Gastrocnemius medialis (tissue), 4 donors: ENCODE measurements at places on chromosomes 6 and 20. TPM values are rescaled to one million over a fixed set of nuclear protein-coding genes. Genes with fewer than 3 reads are reported as not detected.

The PHACTR1 gene
- total RNA-seq: 0.29 TPM

The IYD gene
- total RNA-seq: 0.10 TPM

The IP6K3 gene
- 287 TPM for total RNA-seq

The RSPO3 gene
- 4.8 TPM for total RNA-seq

The SOX18 gene
- total RNA-seq: 2.9 TPM

The PCED1A gene
- 9.3 TPM for total RNA-seq

The C6orf141 gene
- total RNA-seq: 1.5 TPM

GRCh38 chr6:132612449-132613108 is 11.5 kb downstream of the TAAR2 start:
- no peak for DNase-seq
- no peaks in the 10 kb centered on the region for H3K4me1 ChIP-seq
- H3K27ac ChIP-seq: no peak overlapping the region
- H3K27me3 ChIP-seq: no peaks in the 10 kb centered on the region
- no peak overlapping the region for H3K4me3 ChIP-seq
- H3K36me3 ChIP-seq: no peaks in the 10 kb centered on the region

DNA sequence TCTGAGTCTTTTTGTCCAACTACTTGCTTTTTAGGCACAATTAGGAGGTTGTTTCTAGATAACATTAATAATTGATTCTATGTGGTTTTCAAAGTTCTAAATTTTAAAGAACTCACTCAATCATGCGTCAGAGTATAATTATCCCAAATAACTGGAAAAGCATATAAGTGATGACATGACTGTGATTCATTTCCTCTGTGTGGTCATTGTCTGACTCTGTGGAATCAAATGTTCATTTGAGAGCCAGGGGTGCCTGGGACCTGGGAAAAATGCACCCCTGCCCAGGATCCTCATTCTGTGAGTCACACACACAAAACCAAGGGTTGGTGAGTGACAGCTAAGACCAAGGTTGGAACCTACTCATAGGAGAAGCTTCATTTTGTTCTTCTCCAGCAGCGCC is 127.1 kb upstream of the MLIP start:
- no peak for DNase-seq
- no peaks in the 10 kb centered on the region for H3K36me3 ChIP-seq
- peaks cover 34% of the 10 kb centered on the region for H3K4me1 ChIP-seq
- H3K27ac ChIP-seq: no peak overlapping the region
- H3K4me3 ChIP-seq: no peak overlapping the region
- H3K27me3 ChIP-seq: no peaks in the 10 kb centered on the region

DNA sequence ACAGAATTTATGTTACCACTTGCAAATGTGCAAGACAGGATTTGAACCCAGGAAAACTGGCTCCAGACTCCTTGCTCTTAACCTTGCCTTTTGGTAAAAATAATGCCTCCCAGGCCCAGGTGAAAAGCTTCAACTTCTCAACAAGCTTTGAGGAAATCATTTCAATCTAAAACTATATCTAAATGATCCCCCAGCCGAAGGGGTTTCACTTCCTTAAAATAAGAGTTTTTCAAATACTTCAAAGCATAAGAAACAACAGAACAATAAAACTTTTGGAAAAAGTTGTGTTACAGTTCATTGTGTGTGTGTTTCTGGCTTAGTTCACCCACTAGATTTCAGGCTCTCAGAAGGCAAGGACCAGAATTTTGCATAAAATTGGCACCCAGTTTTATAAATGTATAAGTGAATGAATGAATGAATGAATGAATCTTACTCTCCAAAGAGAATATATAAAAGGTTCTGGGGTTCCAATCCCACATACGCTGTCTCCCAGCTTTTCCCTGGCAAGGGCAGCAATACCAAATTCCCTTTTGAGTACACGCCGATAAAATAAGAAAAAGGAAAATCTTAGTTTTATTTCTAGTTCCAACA is 5.4 kb downstream of the OR2H2 start:
- H3K36me3 ChIP-seq: no peaks in the 10 kb centered on the region
- H3K27ac ChIP-seq: no peak overlapping the region
- DNase-seq: no peak
- no peak overlapping the region for H3K4me3 ChIP-seq
- no peaks in the 10 kb centered on the region for H3K4me1 ChIP-seq

DNA sequence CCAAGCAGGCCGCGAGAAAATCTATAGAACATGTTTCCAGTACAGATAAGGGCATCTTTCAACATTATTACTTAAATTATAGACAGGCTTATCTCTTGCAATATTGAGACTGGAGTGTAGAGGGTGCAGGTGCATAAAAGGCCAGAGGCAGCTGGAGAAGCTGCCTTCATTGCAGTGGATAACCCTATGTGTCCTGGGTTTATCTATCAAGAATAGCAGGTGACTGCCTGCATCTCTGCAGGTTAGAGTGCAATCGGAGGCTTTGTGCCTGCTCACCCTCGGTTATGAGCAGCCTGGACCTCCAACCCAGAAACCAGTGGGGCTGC is 28.7 kb upstream of the ECI2 start:
- H3K27ac ChIP-seq: no peak overlapping the region
- H3K36me3 ChIP-seq: no peaks in the 10 kb centered on the region
- no peak overlapping the region for H3K4me3 ChIP-seq
- H3K4me1 ChIP-seq: peaks cover 3% of the 10 kb centered on the region
- no peak for DNase-seq
- no peaks in the 10 kb centered on the region for H3K27me3 ChIP-seq

GRCh38 chr6:946546-946945 is 253.6 kb upstream of the EXOC2 start:
- no peak overlapping the region for H3K27ac ChIP-seq
- H3K4me3 ChIP-seq: no peak overlapping the region
- H3K4me1 ChIP-seq: no peaks in the 10 kb centered on the region
- no peaks in the 10 kb centered on the region for H3K36me3 ChIP-seq
- DNase-seq: no peak
- no peaks in the 10 kb centered on the region for H3K27me3 ChIP-seq

DNA sequence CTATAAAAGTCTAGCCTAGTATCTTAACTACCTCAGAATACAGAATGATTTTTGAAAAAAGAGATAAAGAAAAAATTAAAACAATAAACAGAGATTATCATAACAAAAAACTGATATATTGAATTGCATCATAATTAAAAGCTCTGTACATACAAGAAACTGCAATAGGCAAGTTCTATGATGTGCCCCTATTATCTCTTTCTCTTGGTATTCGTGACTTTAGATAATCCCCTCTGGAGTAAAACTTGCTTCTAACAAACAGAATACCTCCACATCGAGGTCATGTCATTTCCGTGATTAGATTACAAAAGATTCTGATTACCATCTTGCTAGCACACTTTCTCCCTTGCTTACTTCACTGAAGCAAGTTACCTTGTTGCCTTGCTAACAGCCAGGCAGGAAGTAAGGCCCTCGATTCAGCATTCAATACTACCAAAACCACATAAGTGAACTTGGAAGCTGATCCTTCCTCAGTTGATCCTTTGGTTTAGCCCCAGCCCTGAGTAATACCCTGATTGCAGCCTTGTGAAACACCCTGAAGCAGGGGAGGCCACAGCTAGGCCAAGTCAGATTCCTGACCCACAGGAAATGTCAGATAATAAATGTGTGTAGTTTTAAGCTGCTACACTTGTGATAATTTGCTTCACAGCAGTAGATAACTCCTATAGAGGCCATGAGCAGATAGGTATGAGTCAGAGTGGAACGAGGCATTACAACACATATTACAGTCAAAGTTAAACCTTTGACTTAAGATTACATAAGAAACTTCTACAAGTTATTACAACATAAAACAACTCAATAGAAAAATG is 53.7 kb upstream of the TMX4 start:
- H3K36me3 ChIP-seq: no peaks in the 10 kb centered on the region
- H3K27ac ChIP-seq: no peak overlapping the region
- H3K4me1 ChIP-seq: no peaks in the 10 kb centered on the region

DNA sequence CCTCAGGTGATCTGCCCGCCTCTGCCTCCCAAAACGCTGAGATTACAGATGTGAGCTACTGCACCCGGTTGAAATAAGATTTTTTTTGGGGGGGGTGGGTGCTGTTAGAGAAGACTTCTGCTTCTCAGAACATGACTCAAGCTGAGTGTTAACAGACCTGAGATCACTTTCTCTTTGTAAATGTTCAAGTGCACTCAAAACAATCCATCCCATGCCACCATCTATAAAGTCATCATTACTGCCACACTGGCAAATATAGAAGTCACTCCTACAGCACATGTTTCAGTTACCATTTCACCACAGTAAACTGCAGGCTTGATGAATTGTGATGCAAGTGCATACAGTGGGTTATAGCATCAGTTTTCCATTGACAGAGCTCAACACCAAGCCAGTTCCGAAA is 9.0 kb downstream of the VPS16 start:
- no peak overlapping the region for H3K27ac ChIP-seq
- no peak for DNase-seq
- no peaks in the 10 kb centered on the region for H3K27me3 ChIP-seq
- H3K4me1 ChIP-seq: peaks cover 5% of the 10 kb centered on the region
- no peak overlapping the region for H3K4me3 ChIP-seq

- H3K4me1 ChIP-seq: no peaks in the 10 kb centered on the region
- no peaks in the 10 kb centered on the region for H3K36me3 ChIP-seq
- H3K4me3 ChIP-seq: no peak overlapping the region
Measured at GRCh38 chr6:71908162-71908765, 21.9 kb downstream of the RIMS1 start.

DNA sequence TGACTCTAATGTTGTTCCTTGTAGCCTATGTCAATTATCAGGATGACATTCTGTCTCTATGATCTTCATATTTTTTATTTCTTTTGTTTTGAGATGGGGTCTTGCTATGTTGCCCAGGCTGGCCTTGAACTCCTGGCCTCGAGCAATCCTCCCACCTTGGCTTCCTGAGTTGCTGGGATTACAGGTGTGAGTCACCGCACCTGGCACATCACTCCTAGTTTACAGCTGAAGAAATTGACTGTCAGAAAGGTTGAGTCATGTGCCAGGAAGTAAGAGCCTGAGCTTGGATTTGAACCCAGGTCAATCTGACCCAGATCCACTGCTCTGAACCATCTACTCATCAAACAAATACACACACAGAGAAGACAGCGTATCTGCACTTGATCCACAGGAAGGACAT is 14.4 kb downstream of the PPP1R3G start:
- H3K36me3 ChIP-seq: no peaks in the 10 kb centered on the region
- H3K27ac ChIP-seq: no peak overlapping the region
- H3K4me1 ChIP-seq: no peaks in the 10 kb centered on the region
- H3K27me3 ChIP-seq: no peaks in the 10 kb centered on the region
- no peak overlapping the region for H3K4me3 ChIP-seq

- H3K27ac ChIP-seq: peak overlapping the region; percentile 85
- no peaks in the 10 kb centered on the region for H3K36me3 ChIP-seq
- peak overlapping the region; percentile 10 for H3K4me3 ChIP-seq
- DNase-seq: peak; percentile 63
Measured at GRCh38 chr6:133131621-133132465, 109.3 kb upstream of the EYA4 start.

DNA sequence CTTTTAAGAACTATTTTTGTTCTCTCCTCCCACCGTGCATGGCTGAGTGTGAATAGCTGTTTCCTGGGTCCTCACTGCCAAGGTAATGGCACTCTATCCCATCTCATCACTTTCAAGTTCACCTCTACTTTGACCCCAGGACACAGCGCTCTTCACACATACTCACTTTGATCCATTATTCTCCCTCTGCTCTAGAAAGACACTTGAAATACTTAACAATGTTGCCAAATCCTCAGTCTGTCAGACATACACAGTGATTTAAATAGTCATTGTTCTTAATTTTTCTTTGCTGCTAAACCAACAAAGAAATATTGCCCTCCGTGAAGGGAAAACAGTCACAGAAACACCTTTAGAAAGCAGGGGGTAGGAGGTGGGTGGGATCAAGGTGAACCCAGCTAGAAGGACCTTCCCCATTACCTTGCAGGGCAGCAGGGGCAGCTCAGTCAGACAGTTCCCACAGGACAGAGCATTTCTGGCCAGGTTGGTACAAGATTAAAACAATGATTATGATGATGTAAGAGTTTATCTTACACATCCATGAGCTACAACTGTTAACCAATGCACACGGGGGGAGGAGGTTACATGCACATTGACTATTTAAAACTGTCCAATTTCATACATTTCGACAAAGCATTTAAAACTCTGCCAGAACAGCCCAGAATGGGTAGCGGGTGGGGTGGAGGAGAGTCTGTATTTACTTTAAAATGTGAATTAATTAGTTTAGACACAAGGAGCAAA is 2.4 kb downstream of the SLC22A23 start:
- peaks cover 33% of the 10 kb centered on the region for H3K4me1 ChIP-seq
- H3K27me3 ChIP-seq: no peaks in the 10 kb centered on the region
- H3K27ac ChIP-seq: no peak overlapping the region
- no peaks in the 10 kb centered on the region for H3K36me3 ChIP-seq
- no peak for DNase-seq
- H3K4me3 ChIP-seq: peak overlapping the region; percentile 71

DNA sequence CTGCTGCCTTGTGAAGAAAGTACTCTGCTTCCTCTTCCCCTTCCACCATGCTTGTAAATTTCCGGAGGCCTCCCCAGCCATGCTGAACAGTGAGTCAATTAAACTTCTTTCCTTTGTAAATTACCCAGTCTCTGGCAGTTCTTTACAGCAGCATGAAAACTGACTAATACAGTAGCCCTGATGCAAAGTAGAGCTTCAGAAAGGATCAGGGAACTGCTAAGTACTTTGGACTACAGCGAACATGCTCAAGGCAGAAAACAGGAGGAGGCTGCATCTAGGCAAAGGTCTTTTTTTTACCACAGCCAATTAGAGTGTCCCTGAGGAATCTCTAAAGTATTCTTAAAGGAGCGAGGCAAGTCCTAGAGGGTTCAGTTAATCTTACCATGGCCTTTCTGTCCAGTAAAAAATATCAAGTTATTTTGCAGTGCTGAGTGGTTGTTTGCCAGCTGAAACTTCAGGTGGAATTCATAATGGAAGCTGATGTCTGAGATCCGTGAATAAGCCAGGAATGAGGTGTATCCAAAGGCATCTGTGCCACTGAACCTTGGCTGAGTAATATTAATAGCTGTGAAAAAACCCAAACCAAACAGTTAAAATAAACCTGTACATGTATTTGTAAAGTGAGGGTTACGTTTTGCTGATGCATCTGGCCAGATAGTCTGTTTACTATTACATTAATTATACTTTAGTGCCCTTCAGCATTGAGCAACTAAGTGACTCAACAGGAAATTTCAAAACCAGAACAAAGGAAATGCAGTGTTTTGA is 170.4 kb downstream of the PHF3 start:
- H3K36me3 ChIP-seq: no peaks in the 10 kb centered on the region
- DNase-seq: no peak
- peak overlapping the region; percentile 14 for H3K4me3 ChIP-seq
- H3K27me3 ChIP-seq: no peaks in the 10 kb centered on the region
- H3K27ac ChIP-seq: peak overlapping the region; percentile 69

DNA sequence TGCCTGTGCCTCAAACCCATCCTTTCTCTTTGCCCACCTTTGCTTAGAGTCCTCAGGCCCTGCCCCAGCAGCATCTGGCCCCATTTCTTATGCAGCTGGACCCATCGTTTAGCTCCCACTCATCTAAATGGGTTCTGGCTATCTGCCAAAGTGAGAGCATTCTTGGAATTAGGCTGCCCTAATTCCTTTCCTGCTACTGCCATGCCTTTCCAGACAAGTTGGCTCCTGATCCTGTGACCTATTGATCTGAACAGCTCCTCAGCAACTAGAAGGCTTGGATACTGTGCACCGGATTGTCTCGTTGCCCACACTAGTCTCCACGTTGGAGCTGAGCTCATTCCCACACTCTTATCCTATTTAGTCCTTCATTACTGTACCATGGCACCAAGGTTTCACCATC is 22.9 kb downstream of the DZANK1 start:
- H3K27me3 ChIP-seq: no peaks in the 10 kb centered on the region
- H3K27ac ChIP-seq: no peak overlapping the region
- H3K4me1 ChIP-seq: no peaks in the 10 kb centered on the region
- no peak for DNase-seq
- H3K4me3 ChIP-seq: no peak overlapping the region
- H3K36me3 ChIP-seq: no peaks in the 10 kb centered on the region
